ENCODE measurements at places on chromosomes 5 and 9.

DNA sequence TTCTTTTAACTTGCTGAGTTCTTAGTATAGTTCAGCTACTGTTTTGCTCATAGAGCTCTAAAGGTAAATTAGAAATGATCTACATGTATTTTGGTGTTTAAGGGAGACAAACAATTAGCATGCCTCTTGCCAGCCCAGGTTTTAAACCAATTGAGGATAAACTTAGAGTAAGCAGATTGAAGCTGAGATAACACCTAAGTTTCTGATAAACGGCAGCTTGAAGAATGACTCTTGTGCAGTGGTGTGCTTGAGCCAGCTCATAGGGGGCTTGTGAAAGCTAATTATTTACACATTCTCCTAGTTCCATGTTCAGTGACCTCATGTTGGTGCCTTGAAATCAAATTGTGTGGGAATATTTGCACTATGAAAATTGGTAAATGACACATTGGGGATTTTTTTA is 193.0 kb downstream of the PRR16 start:
- DNase-seq: no peak

- peak; percentile 99 for DNase-seq
Measured at GRCh38 chr5:98927989-98928872, 576 bp downstream of the CHD1 start.

- peak; percentile 7 for DNase-seq
Measured at GRCh38 chr5:90356622-90357021, 52.9 kb downstream of the CETN3 start.

DNA sequence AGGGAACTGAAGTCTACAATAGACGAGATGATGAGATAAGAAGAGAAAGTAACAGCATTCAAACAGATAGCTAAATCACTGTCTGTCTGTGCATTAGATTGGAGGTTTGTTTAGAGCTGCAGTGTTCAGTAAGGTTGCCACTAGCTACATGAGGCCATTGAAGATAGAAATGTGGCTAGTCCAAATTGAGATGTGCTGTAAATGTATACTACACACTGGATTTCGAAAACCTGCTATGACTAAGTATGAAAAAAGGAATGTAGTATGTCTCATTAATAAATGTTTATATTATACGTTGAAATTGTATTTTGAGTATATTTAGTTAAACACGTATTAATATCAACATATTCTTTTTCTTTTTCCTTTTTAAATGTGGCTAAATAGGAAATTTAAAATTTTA is 142.1 kb downstream of the XRCC4 start:
- DNase-seq: no peak

DNA sequence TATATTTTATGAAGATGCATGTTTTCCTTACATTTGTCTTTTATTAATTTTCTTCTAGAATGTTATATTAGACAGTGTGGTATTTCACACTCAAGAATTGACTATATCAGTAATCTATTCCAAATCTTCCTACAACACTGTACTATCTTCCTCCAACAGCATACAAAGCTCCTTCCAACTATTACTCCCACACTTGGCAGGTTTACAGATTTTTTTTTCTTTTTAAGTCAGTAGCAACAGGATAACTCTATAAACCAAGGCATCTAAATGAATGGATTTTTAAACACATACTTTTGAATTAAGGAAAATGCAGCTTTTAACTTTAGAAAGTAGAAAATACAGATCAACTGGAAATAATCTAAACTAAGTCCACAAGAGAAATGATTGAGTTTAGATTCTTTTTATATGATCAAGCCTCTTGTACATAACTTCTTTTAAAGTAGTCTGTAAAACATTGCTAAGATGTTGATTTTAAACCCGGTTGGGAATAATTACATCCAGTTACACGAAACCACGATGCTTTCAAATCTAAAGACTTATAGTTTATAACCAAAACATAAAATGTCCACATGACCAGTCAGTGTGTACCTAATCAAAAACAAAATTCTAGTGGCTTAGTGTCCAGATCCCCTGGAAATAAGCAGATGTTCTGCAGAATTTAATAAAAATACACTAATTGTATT is 281.6 kb downstream of the ADAMTS6 start:
- DNase-seq: no peak

GRCh38 chr5:137847687-137848086 is 20.0 kb upstream of the MYOT start:
- DNase-seq: no peak

GRCh38 chr5:6431214-6432195 is 17.2 kb upstream of the UBE2QL1 start:
- no peak for DNase-seq

- peak; percentile 79 for DNase-seq
Measured at GRCh38 chr5:181217111-181217802, 5.8 kb upstream of the TRIM41 start.

- DNase-seq: no peak
Measured at GRCh38 chr5:80220245-80220897, 35.5 kb downstream of the SERINC5 start.

GRCh38 chr5:169084775-169085174 is 216.2 kb downstream of the SLIT3 start:
- DNase-seq: no peak

- no peak for DNase-seq
Measured at GRCh38 chr9:99359336-99359735, 137.3 kb downstream of the SEC61B start.

GRCh38 chr9:94079236-94079635 is 5.0 kb upstream of the PTPDC1 start:
- no peak for DNase-seq

DNA sequence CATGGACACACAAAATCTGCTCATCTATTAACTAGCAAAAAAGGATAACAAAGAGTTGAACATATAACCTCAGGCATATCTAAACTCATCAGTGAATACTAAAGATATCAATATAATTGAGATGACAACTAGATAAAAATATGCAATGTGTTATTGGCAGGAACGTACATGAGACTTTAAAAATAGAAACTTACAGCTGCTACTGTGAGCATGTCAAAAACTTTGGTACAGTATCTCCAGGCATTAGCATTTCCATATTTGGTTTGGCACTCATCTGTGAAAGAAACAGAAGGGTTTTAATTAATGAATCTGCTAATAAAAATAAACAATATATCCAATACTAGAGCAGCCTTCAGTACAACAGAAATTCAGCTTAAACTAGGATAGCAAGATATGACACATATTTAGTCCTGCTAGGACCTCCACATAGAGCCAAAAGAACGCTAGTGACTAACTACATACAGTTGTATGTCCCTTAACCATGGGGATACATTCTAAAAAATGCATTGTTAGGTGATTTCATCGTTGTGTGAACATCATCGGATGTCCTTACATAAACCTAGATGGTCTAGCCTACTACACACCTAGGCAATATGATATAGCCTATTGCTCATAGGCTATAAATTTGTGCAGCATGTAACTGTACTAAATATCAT is 10.5 kb upstream of the SCAI start:
- DNase-seq: no peak

DNA sequence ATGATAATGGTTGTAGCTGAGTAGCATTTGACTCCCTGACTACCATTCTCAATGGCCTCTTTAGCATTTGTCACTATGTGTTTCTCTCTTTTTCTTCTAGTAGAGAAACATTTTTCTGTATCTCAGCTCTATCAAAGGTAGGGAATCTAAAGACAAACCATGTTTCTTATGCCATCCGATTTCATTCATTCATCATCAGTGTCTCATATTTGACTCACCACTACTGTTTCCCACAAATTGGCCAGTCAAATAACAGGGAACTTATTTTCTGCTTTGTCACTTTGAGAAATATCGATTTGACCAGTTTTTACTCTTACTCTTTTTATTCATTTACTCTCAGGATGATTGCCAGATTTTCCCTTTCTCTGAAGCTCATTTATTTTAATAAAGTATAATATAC is 282.3 kb downstream of the TMEM167A start:
- DNase-seq: no peak

DNA sequence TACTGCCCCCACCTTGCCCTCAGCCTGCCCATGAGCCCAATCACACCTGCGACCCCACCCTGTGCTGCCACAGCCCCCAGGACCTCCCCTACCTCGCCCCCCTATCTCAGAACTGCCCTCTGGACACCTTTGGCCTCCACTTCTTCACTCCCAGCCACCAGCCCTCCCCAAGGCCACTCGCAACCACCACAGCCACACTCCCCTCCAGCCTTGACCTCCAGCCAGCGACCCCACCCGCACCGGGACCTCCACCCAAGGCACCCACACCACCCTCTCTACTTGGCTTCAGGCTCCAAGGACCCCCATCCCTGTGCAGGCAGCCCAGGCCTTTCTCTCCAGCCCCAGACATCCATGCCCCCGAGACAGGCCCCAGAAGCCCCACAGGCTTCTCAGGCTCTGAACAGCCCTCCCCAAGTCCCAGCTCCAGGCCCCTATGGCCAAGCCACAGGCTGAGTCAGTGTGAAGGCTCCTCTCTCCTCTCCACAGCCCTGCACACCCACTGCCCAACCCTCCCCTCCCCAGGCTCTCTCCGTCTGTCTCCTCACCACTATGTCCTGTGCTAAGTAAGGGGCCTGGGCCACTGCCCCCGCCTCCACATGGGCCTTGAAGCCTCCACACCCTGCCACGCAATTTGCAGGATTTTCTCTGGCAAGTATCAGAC is 2.0 kb downstream of the AK1 start:
- DNase-seq: no peak

DNA sequence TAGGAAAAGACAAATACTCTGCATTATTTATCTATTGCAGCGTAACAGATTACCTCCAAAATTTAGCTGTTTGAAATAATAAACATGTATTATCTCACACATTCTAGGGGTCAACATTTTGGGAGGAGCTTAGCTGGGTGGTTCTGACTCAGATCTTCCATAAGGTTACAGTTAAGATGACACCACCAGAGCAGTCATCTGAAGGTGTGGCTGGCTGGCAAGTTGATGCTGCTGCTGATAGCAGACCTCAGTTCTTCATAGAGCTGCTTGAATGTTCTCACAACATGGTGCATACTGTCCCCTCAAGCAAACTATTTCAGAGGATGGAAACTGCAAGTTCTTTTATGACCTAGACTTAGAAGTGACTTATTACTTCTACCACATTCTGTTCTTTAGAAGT is 146.3 kb upstream of the FSTL4 start:
- DNase-seq: no peak

DNA sequence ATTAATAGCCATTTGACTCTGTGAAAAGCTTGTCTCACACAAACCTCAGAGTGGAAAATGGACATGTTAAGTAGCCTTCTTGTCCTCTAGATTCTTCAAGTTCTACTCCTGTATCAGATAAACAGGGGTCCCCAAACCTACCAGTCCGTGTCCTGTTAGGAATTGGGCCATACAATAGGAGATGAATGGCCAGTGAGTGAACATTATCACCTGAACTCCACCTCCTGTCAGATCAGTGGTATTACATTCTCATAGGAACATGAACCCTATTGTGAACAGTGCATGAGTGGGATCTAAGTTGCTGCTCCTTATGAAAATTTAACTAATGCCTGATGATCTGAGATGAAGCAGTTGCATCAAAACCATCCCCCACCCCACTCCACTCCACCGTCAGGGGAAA is 136.3 kb downstream of the TMEM232 start:
- no peak for DNase-seq

DNA sequence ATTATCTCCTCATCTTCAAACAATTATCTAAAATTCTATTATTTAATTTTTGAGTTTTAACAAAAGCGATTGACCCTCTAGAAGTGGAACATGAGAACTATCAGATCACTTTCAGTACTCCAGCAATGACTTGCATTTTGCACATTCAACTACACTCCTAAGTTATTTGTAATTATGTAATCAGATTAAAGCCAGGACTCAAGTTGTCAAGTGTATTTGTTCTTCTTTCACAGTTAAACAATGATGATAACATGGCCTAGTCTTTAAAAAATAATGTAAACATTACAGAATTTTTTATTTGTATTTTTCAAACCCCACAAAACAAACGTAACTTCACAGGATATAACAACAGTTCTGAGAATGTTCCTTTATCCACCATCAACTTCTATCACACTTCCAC is 2148.9 kb upstream of the ACO1 start:
- no peak for DNase-seq

DNA sequence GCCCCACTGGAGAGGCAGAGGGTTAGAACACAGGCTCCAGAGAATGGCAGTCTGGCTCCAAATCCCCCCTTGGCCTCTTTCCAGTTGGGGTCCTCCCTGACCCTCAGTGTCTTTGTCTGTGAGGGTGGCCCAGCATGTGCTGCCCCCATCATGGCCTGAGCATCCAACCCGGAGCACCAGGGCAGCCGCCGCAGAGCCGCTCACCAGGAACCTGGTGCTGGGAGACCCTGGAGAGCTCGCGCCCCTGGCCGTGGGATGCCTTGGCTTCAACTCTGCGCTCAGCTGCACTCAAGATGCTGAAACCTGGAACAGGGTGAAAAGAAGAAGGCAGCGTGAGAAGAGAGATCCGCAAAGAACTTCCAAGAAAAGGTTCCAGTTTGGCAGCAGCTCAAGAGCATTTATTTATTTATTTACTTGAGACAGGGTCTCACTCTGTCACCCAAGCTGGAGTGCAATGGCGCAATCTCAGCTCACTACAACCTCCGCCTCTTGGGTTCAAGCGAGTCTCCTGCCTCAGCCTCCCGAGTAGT is 3.8 kb downstream of the CCDC187 start:
- DNase-seq: no peak

GRCh38 chr9:78775211-78775610 is 478.3 kb downstream of the PSAT1 start:
- DNase-seq: no peak

DNA sequence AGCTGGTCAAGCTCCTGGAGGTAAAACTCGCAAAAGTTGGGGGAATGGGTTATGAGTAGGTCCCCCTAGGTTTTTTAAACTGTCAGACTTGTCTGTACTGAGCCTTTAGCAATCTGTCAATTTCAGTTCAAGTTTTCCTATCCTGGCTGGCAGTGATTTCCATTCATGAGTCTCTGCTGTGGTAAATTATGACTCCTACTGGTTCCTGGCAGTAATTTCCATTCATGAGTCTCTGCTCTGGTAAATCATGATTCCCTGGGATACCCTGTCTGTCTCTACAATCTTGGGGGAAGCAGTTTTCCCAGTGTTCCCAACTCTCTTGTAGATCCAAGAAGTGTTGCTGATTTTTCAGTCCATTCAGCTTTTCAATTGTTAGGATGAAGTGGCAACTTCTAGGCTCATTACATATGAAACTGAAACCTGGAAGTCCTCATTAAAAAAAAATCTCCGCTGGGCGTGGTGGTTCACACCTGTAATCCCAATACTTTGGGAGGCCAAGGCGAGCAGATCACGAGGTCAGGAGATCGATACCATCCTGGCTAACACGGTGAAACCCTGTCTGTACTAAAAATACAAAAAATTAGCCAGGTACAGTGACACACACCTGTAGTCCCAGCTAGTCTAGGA is 91.3 kb upstream of the GPBP1 start:
- no peak for DNase-seq
